Activated naive CD4-positive, alpha-beta T cell treated with anti-CD3 and anti-CD28 coated beads for 36 hours (primary cell): ENCODE measurements at places on chromosomes 1 and 21. TPM values are rescaled to one million over a fixed set of nuclear protein-coding genes. Genes with fewer than 3 reads are reported as not detected.
A peak's percentile ranks its signal among the peaks of the same experiment; 100 is the strongest.

The UBASH3A gene
- 13.5 TPM for total RNA-seq

The COL9A2 gene
- 6.8 TPM for total RNA-seq

- no peak for DNase-seq
Measured at GRCh38 chr1:203792486-203792885, 2.9 kb upstream of the ZBED6 start.

DNA sequence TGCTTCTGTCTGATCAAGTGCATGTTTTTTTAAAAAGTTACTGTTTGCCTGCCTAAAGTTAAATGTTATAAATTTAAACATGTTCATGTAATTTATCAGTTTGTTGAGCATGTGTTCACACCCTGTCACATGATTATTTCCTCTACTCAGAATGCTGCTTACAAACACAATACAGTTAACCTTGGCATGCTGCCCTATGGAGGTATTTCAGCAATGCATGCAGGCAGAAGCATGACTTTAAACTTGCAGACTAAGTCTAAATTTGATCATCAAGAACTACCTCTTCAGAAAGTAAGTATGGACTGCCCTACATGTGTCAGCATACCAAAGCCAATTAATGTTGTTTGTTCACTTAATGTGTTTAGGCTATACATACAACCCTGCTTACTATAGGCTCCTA is 161.6 kb downstream of the LRRC40 start:
- DNase-seq = no peak

DNA sequence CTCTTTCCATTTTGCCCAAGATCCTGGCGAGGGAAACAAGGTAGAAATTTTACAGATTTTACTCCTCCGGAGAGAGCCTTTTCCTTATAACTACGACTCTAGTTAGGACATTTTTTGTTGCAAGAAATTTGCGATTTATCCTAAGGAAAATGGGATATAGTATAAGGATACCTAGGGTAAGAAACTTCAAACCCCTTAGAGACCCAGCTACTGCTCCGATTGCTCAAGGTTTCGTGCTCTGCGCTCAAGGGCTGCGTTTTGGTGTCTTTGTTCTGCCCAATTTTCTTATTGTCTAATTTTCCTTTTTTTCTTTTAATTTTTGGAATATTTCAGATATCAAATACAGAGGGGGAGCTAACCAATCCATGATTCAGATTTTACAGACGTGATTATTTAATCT is 1.5 kb downstream of the TTC3 start:
- no peak for DNase-seq

GRCh38 chr1:19423130-19423529 is 62.2 kb downstream of the CAPZB start:
- DNase-seq = no peak

DNA sequence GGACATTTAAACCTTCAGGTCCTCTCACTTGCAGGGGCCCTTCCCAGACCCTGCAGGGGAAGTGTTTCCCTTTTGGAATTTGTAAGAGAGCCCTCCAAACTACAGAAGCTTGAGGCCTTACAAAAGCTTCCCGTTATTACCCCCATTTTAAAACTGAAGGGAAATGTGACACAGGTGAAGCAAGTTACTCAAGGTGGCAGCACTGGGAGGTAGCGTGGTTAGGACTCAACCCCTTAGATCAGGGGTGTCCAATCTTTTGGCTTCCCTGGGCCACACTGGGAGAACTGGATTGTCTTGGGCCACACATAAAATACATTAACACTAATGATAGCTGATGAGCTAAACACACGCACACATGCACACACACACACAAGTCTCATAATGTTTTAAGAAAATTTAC is 15.8 kb upstream of the ZC3H12A start:
- peak; percentile 27 for DNase-seq

DNA sequence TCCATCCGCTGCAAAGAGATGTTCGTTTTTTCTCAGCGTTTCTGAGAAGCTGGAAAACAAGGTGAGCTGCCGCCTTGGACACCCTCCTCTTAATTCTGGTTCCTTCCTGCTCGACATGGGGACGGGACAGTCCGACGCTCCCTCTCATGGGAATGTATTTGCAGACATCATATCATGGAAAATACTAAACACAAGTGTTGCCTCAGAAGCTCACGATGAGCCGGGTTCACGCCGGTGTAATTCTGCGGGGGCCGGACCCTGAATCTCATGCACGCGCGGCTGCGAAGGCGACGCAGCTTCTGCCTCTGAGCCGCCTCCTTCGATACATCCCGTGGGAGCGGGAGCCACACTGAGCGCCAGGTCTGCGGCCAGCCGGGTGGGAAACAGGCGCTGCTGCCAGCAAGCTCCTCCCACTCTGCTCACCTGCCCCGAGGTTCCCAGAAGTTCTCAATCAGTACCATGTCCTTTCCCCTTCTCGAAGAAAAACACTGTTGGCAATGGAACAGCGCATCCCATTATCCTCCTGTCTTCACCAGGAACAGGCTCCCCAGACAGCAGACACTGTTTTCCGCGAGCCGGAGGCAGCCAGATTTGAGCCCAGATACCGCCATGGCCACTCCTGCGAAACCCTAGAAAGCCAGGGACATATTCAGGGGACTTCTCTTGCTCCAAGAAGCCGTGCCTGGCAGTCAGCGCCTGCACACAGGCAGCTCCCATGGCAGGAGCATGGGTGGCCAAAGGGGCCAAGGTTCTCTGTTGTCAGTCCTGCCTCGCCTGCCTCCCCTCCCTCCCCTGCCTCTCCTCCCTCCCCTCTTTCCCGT is 98.0 kb downstream of the WDR4 start:
- DNase-seq = peak; percentile 26

- no peak for DNase-seq
Measured at GRCh38 chr1:98817821-98818220, 156.3 kb downstream of the SNX7 start.

- no peak for DNase-seq
Measured at GRCh38 chr1:85363521-85363920, 87.1 kb upstream of the BCL10 start.

DNA sequence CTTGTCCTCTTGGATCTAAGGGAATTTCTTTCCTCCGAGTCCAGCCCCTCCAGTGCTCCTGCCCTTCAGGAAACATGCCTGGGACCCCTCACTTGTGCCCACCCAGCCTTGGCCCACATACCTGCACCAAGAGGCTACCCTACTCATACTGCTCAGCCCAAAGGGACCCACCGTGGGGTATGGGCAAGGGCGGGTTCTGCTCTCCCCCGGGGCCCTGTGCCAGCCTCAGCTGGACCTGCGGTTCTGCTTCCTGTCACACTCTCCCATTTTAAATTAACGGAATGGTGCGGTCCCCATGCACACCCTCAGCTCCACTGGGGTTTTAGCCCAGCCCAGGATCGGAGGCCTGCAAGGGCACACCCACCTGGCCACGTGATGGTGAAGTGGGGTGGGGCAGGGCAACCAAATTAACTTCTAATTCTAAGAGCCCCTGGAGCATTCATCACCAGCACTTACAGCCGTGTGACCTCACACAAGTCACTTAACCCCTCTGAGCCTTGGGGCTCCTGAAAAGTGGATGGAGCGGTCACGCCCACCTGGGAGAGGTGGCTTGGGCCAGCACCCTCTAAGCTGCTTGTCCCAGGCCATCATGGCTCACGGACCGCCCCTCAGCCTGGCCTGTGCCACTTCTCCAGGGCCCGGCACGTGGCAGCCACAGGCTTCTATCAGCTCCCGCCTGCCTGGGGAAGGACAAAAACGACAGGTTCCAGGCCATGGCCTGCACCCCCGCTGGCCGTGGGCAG is 28.3 kb downstream of the TP73 start:
- no peak for DNase-seq

- no peak for DNase-seq
Measured at GRCh38 chr21:33948951-33949444, 33.4 kb upstream of the ATP5PO start.

- peak; percentile 71 for DNase-seq
Measured at GRCh38 chr21:41460578-41461527, 34.8 kb downstream of the MX1 start.

- DNase-seq = peak; percentile 6
Measured at GRCh38 chr1:52032124-52032784, 1.4 kb downstream of the KTI12 start.

GRCh38 chr1:99644279-99645004 is 1.5 kb upstream of the PALMD start:
- DNase-seq = no peak
